ENCODE measurements at places on chromosomes 3 and 15.

- peak; percentile 57 for DNase-seq
Observed at GRCh38 chr3:184808021-184808420, 3.9 kb upstream of the VPS8 start.

DNA sequence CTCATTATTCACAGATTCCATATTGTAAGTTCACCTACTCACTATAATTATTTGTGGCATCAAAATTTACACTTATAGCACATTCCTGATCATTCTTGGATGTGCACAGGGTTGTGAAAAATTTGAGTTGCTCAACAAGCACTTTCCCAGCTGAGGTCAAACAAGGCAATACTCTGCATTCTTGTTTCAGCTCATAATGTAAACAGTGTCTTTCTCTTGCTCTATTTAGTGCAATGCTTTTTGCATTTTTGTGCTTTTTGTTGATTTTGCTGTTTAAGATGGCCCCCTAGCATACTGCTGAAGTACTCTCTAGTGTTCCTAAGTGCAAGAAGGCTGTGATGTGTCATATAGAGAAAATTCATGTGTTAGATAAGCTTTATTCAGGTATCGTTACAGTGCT lies 66.7 kb upstream of the TNIK start:
- DNase-seq, result no peak

DNA sequence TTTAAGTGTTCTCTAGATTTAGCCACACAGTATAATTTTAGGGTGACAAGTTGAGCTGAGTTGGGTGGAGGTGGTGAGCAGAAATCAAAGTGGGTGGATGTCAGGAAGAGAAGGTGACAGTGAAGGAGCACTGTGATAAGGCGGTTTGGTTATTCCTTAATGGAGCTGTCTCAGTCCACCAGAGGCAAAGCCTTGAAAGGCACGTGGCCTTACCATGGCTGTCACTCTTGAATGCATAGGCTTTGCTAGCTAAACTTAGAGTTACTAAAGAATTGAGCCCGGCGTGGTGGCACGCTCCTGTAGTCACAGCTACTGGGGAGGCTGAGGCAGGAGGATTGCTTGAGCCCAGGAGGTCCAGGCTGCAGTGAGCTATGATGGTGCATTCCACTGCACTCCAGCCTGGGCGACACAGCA lies 560 bp upstream of the TTLL13 start:
- DNase-seq, result peak; percentile 35

DNA sequence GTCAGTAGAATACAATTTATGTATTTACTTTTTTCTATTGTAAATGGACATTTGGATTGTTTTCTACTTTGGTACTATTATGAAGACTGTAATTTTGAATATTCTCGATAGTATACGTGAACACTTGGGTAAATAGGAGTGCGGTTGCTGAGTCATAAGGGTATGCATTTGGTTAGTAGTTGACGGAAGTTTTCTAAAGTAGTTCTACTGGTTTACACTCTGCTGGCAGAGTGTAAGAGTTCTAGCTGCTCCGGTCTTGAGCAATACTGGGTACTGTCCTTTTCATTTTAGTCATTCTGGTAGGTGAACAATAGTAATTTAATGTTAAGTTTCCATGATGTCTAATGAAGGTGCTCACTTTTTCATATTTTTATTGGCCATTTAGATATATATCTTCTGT lies 70.0 kb downstream of the MEF2A start:
- DNase-seq, result no peak

DNA sequence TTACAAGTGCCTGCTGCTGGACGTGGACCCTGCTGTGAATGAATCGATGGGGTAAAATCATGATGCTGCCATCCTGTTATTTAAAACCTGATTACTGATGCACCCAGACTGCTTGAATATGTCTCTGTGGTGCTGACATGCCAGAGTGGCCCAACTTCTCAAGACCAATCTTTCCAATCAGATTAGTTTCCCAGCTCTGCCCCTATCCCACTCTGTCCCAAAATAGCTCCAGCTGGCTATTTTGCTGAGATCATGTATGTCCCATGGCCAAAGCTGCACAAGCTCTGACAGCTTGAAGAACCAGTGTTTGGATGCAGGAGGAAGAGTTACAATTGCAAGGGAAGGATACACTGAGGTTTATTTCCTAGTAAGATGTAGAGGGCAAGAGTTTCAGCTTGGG lies 153.6 kb downstream of the TMEM108 start:
- no peak for DNase-seq

DNA sequence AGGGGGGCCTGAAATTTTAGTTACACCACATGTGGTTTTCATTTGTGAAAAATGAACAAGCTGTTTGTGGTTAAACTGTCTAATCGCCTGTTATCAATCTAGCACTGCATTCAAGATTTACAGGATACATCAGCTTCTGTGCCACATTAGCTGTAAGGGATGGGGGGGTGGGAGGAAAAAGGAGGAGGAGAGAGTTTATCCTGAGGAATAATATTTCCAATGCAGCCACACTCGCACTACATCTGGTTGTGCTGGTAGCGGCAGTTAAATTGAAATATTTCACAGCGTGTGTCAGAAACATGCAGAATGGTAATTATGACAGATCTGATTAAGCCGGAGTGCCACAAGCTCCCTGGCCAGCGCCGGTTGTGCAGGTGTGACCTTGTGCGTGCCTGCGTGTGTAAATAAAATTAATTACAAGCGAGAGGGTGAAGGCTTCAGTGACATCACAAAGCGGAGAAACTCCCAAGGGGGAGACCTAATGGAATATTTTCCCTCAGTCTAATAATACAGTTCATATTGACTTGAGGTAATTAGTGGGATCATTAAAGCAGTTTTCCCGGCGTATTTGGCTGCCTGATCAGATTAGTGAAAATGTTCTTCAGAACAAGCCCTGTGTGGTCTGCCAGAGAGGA lies 55.5 kb downstream of the SATB1 start:
- DNase-seq, result peak; percentile 68

- DNase-seq, result no peak
Observed at GRCh38 chr3:175988401-175988800, 1129.3 kb downstream of the NAALADL2 start.

GRCh38 chr15:66269326-66270090 lies 16.0 kb upstream of the MEGF11 start:
- DNase-seq, result peak; percentile 82

DNA sequence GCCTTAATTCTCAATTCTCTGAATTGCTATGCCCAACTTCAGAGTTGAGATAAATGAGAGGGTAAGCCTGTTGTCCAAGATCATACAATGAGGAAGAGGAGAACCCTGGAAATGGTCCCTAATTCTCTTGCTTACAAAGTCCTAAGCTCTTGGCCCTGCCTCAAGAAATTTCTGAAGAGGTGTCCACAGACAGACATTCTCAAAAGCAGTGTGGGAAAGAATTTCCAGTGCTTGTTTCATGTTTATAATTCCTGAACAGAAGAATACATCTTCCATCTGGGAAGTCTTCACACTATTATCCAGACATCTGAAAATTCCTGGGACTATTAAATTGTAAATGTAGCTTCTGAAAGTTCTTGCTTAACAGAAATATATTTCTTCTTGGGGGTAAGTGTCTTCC lies 166.8 kb upstream of the LRTM1 start:
- DNase-seq, result no peak

- DNase-seq, result no peak
Observed at GRCh38 chr3:171977860-171978259, 61.5 kb upstream of the FNDC3B start.

- DNase-seq, result no peak
Observed at GRCh38 chr3:10647376-10647775, 142.0 kb upstream of the ATP2B2 start.

DNA sequence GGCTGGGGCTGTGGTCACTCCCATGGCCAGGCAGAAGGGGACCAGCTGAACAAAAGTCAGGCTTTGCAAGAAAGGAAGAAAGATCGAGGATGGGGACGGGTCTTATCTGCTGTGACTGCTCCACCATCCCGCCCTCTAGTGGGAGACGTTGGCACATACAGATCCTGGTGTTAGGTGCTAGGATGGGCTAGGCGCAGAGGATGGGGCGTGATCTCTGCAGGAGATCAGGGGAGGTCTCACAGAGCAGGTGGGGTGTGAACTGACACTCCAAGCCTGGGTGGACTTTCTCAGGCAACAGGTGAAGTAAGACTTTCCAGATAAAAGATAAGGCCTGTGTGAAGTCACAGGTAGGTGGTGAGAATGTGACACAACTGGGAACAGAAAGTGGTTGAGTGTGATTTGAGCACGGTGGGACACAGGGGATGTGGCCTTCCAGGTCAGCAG lies 141.9 kb upstream of the SMAD3 start:
- peak; percentile 74 for DNase-seq

GRCh38 chr3:55750525-55750924 lies 263.4 kb upstream of the WNT5A start:
- DNase-seq, result no peak

DNA sequence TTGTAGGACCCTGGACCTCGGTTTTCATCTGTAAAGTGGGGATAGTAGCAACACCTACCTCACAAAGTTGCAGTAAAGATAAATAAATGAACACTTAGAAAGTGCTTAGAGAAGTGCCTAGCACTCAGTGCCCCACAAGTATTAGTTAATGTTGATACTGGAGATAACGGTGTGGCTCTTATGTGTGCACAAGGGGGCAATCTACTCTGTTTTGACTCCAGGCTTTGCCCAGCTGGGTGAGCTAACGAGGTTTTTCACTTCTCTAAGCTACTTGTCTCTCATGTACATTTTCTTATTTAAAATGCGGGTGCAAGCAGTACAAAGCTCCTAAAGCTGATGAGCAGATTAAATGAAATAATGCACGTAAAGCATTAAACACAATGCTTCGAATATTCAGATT lies 193.5 kb upstream of the ICE2 start:
- DNase-seq, result peak; percentile 85

GRCh38 chr3:37458162-37459120 lies 284.1 kb upstream of the LRRFIP2 start:
- DNase-seq, result peak; percentile 31

DNA sequence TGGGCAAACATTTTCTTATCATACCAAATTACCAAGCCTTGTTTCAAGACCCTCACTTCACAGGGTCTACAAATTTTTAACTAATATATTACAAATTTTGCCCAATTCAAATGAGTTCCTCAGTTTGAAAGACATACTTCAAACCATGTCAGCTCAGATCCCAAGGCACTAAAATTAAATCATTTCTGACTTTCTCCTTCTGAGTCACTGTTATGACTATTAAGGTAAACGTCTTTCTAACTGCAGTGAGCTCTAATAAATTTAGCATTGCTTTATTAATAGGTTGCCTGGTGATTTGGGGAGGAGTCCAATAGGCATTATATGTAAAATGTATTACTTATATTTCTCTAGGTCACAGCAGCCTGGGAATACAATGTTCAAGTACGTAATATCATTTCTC lies 158.2 kb upstream of the ARHGEF26 start:
- DNase-seq, result no peak

- DNase-seq, result no peak
Observed at GRCh38 chr15:90349072-90349471, 3.0 kb upstream of the ZNF774 start.

DNA sequence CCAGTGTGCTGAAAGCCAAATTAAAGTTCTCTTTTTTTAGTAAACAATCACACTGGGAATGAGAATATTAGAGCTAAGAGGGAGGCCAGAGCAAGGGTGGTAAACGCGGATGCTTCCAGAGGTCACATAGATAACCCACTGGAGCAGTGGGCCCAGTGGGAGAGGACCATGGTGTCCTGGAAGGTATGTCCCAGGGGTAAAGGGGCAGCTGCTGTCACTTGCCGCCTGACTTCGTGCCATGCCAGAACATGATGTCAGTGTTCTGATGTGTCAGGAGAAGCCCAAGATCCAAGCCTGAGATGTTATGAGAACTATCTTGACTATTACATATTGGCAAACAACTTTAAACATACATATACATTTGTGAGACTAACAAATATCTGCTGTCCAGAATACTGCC lies 211.9 kb upstream of the IL12A start:
- no peak for DNase-seq

GRCh38 chr3:138112362-138112761 lies 3.0 kb downstream of the DZIP1L start:
- no peak for DNase-seq

GRCh38 chr3:156643729-156644389 lies 30.5 kb upstream of the TIPARP start:
- DNase-seq, result no peak

- DNase-seq, result no peak
Observed at GRCh38 chr3:139108253-139108969, 63.7 kb upstream of the PRR23C start.

- DNase-seq, result peak; percentile 72
Observed at GRCh38 chr15:82047453-82048400, 1.9 kb upstream of the MEX3B start.

DNA sequence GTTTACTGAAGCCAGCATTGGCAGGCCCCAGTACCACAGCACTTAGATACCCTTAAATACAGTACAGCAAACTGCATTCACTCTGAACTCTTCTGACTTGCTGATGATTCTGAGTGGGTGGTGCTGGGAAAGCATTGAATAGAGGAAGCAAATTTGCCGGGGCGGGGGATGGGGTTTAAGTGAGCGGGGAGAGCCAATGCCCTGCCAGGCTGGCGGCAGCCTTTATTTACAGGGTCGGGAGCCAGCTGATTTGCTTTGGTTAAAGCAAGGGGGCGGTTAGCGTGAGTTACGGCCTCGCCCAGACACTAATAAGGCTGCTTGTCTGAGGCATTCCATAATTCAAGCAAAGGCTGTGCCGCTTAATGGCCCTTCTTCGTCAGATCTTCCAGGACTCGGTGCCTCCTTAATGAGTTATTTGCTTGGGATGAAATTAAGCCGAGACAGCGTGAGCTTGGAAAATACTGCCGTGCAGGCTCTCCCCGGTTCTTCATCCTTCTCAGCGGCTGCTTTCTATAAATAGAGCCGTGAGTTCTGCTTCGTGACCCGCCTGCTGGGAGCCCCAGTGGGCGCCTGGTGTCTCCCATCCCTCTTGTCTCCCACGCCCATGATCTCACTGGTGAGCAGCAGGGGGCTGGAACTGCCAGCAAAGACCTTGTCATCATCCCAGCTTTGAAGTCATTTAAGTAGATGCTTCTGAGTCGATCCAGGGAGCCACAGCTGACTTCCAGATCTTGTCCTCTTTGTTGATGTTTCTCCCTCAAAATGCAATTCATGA lies 25.8 kb downstream of the SPSB4 start:
- peak; percentile 78 for DNase-seq

DNA sequence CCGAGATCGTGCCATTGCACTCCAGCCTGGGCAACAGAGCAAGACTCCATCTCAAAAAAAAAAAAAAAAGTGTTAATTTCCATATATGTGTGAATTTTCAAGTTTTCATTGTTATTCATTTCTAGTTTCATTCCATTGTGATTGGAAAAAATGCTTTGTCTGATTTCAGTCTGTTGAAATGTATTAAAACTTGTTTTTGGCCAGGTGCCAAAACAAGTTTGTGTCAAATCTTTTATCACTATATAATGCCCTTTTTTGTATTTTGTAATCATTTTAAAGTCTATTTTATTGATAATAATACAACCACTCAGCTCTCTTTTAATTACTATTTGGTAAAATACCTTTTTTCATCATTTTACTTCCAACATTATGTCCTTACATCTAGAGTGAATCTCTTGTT lies 42.5 kb downstream of the TFRC start:
- DNase-seq, result no peak

GRCh38 chr3:13688034-13688433 lies 139.1 kb downstream of the FBLN2 start:
- no peak for DNase-seq

- no peak for DNase-seq
Observed at GRCh38 chr3:189903562-189904250, 217.0 kb downstream of the P3H2 start.

GRCh38 chr3:100289339-100289738 lies 28.5 kb downstream of the TBC1D23 start:
- DNase-seq, result no peak

All from NCI-H82 (cell line).